A673 (cell line): ENCODE measurements at places on chromosomes 16 and 17.
A peak's percentile ranks its signal among the peaks of the same experiment; 100 is the strongest.

DNA sequence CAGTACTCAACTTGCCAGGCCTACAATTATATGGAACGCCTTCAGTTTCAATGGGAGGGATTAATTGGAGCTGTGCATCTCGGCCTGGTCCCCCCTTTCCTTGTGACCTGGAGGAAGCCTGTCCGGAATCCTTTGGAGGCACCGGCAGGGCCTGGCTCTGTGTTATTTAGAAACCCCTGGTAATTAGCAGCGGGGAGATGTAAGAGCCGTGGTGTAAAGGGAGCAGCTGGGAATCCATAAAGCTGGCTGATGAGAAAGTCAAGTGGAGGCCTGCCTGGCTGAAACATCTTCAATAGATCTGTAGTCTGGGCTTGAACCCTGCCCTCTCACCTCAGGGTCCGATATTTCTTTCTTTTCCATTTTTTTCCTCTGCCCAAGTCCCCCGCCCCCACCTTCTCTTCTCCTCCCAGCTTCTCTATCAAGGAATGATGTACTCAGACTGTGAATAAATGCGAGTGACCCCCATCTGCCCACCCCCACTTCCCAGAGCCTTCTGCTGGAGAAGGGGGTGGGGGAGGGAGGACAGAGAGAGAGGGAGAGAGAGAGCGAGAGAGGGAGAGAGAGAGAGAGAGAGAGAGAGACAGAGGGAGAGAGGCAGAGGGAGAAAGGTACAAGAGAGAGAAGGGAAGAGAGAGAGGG, 495.5 kb upstream of the ZFHX3 start:
- no peak for DNase-seq

DNA sequence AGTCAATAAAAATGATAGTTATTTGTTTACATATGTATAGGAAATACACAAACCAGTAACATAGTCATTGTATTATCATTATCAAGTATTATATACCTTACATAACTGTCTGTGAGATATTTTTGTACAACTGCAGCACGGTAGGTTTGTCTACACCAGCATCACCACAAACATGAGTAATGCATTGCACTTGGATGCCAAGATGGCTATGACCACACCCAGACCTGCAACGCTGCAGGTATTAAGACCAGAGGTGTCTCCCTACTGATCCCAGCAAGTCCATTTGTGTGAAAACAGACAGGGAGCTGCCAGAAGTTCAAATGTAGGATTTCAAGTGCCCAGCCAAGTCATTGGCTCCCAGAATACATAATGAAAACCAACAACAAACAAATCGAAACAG, 34.2 kb upstream of the NOS2 start:
- DNase-seq = no peak

DNA sequence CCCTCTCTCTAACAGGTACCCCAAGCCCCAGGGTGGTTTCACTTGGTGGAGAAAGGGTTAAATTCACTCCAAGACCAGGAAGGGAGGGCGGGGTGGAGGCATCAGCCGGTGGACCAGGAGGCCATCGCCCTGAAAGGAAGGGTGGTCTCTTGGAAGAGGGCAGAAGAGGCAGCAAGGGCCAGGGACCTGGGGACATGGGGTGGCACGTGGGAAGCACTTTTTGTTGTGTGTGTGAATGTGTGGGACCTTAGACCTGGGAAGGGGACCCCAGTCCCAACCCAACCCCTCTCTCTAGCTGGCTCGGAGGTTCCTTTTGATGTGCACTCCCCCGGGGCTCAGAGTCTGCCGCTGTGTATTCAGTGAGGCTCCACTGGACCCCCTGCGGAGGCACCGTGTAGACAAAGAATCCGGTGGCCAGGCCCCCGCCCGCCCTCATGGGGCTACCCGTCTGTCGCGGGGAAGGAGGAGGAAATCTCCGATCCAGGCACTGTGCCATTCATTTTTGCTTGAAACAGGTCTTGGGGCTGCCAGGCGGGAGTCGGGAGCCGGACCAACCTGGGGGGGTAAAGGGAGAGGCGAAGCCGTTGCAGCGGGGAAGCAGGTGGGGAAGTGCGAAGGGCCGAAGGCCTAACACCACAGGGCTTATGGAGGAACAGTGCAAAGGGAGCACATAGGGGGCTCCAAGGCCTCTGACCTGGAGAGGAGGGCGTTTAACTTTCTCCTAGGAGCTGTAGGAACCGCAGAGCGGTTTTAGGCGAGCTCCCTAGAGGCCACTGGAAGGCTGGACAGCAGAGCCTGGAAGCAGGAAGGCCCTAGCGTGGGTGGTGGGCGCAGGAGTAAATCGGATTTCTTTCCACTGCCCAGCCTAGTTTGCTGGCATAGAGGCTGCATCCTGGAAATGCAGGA, 3.2 kb upstream of the WNT3 start:
- DNase-seq = no peak

- no peak for DNase-seq
Measured at GRCh38 chr16:89417352-89417751, 73.0 kb downstream of the ANKRD11 start.

DNA sequence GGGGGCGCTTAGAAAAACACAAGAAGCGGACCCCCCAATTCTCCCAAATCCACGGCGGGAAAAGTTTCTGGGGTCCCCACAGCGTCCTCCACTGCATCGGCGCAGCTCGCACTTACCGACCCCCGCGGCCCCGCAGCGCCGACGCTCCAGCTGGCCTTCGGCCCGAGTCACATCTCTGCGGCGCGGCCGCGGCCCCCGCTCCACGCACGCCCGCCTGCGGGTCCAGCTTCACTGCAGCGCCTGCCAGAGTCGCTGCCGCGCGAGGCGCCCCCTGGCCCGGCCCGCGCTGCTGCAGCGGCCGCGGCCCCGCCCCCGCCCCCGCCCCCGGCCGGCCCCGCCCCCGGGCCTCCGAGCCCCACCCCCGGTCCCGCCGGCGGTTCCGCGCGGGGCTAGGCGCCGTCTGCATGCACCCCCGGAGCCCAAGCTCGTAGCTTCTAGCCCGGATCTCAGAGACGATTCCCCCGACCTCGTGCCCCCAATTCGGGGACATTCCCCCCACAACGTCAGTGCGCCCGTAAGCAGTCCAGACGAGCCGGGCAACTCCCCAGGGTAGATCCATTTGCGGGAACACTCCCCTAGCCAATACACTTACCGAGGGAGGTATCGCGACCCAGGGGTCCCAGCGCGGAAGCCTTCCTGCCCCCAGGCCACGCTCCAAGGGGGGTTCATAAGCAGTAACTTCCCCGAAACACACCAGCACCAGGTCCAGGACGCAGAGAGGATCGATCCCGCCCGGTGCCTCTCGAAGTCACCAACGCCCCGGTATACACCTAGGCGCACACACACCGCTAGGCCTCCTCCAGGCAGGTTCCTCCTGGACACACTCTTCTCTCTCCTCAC, at the start of gene GPRC5B:
Gene GPRC5B, minus strand, starts transcription at position 238 of the 840 bp plus-strand sequence. CDS start 12,003 bp downstream, outside the sequence.
- peak; percentile 48 for DNase-seq

DNA sequence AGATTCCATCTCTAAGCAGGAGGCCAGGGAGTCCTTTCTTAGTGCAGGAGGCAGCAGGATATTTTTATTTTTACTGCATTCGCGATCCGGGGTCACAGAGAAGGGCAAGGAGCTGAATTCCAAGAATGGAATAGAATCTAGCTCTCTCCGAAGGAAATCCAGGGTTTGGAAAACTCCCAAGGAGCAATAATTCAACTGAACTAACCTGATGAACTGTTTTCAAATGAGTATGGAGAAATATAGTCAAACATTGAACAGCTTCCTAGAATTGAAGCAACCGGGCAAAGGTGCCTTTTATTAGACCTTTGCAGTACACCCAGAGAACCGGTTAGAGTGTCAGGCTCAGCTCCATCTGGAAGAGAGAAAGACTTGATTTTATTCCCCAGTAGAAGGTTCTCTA, 120.7 kb upstream of the MAF start:
- DNase-seq = no peak

DNA sequence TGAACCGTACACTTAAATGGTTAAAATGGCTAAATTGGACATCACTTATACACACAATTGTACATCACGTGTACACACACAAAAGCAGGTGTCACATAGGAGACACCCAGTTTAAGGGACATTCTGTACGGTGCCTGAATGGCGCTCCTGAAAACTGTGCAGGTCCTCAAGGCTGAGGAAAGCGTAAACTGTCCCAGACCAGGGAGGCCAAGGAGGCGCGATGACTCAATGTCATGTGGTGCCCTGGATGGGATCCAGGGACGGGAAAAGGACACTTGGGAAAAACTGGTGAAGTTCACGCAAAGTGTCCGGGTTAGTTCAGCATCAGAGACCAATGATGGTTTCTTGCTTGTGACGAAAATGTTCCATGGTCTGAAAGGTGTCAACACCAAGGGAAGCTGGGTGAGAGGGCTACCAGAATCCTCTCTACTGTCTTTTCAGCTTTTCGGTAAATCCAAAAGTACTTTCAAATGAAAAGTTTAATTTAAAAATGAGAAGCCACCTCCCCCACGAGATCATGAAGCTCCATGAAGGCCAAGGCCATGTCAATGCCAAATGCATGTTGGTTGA, 112.2 kb downstream of the CMIP start:
- DNase-seq = no peak

DNA sequence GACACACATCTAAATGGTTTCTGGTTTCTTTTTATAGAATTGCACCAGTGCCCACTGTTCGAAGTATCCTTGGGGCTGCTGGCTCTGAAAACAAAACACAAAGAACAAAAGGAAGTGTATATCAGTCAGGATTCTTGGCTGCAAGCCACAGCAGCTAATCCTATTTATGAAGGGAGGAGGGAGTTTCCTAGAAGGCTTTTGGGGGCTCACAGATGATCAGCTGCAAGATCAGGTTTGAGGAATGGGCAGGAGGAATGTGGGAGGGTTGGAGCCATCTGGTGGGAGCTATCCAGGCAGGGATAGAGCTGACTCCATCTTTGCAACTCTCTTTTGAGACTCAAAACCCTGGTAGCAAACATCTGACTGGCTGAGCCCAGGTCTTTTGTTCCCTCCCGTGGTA, 118.3 kb upstream of the EEF2KMT start:
- DNase-seq = peak; percentile 66

DNA sequence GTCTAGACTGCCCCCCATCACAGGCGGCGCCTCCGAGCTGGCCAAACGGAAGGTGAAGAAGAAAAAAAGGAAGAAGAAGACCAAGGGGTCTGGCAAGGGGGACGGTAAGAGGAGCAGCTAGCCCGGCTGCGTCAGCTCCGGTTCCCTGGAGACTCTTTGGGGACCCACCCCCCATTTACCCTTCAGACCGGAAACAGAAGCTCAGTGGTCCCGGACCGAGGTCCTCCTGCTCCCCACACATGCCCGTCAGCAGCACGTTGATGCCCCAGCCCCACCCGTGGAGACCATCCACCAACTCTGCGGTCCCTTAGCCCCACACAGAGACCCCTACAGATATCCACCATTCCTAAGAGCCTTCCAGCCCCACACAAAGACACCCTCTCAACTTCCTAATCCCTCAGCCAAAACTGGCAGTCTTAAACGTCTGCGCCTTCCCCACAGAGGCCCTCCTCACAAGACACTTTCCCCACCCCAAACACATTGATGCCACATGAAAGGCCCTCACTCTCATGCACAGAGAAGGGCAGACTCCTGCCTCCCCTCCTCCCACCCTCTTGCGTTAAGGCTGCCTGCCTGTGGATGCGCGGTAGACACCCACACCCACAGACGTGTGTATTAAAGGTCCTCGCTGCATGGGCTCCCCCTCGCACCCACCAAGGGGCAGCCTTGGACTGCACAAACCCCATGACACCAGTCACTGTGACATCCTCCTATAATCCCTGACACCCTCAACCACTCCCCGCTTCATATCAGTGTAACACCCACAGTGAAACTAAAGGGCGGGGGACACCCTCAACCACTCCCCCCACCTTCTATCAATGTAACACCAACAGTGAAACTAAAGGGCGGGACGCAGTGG, 58.2 kb upstream of the RPH3AL start:
- DNase-seq = peak; percentile 48

DNA sequence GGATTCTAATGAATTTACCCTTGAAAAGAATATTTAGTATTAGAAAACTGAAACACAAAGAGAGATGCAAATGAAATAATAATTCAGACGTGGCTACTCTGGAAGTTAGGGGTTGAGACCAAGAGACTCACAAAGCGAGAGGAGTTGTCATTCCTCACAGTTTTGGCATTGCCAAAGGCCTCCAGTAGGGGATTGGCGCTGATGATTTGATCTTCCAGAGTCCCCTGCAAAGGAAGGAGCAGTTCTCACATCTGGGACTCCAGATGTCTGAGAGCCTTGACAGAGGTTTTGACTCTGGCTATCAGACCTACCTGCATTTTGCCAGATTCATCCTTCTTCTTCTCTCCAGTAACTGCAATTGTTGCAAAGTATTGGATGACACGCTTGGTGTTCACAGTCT, 6.6 kb downstream of the MYH8 start:
- no peak for DNase-seq

- DNase-seq = no peak
Measured at GRCh38 chr16:78386557-78387324, 287.3 kb downstream of the WWOX start.

- peak; percentile 42 for DNase-seq
Measured at GRCh38 chr16:1080801-1081733, 8.5 kb downstream of the SSTR5 start.

DNA sequence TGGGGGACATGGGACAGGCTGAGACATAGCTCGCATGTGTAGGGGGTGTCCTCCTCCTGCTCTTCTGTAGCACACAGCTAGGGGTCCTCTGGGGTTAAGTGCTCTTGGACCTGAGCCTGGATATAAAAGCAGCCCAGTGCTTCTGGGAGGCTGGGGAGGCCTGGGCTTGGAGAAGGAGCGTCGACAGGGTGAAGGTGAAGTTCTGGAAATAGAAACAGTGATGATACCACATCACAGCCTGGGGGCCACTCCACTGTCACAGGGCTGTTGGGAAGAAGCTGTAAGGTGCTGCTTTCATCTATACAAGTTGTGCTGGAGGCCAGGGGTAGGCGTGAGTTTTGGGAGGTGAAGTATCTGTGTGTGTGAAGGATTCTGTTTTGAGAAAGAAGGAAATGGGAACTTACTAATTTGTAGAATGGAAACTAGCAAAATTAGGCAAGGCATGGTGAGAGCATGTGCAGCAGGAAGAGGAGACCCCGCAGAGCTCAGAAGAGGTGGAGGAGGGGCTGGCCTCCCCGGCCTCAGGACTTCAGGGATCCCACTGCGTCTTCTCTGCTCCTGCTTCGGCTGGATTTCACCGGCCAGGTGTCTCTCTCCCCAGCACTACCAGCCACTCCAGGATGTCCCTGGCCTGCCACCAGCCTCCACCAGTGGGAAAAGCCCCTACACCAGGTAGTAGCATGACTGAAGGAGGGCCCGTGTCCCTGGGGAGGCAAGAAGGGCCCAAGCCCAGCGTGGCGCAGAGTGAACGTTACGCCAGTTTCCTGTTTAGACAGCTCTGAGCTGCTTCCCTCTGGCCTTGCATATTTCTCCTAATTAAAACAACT, 19.4 kb downstream of the PLCG2 start:
- peak; percentile 84 for DNase-seq
